Mesenchymal stem cell (in vitro differentiated cells and primary cell): ENCODE measurements at places on chromosomes 7 and 10.
A peak's percentile ranks its signal among the peaks of the same experiment; 100 is the strongest.

DNA sequence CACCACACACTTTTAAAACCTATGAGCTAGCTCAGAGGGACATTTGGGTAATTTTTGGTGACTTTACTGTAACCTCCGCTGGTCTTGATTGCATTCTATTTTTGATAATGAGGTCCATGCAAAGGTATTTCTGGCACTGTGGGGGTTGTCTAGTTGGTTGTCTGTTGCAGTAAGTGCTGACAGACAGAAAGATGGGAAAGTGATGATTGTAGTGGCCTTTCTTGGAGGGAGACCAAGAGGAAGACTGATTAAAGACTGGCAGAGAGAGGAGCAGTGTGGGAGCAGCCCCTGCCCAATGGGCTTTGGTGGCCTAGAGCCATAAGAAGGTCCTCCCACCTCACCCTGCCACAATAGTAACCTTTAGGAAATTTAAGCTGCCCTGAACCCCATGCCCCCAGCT is 173.4 kb upstream of the CTBP2 start:
- DNase-seq, result no peak

- peak; percentile 77 for DNase-seq
Measured at GRCh38 chr7:22110227-22110839, 164.6 kb upstream of the CDCA7L start.

DNA sequence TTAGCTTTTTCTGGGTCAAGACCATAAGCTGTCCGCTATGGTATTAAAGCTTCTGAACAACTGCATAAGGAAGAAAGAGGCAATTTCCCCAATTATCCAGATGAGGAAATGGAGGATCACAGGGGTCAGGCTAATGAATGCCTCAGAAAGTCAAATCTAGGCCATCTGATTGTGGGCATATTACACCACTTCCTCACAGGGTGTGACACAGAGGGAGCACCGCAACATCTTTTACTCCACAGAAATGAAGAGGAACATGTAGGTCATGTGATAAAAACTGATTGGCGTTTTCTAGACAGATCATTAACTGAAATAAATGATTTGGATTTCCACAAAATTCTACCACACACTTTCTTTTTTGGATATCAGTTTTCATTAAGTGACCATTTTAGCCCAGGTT is 384.4 kb downstream of the PARD3 start:
- DNase-seq, result no peak

DNA sequence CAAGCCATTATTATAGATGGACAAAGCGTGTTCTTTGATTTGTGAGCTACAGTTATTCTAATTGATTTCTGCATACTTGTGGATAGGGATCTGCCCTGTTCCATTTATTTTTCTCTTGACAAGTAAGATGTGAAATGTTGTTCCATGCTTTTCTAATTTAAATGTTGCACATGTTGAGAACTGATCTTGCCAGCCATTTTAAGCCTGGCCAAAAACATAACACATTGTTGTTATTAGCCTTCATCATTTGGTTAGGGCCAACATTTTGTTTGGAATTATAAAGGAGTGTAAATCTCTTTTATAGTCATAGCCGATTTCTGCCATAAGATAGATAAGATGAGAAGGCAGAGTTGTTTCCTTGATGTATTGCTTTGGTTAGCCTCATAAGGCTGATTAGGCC is 117.0 kb downstream of the WNT2 start:
- no peak for DNase-seq

GRCh38 chr7:56063500-56063881 is 595 bp upstream of the SUMF2 start:
- no peak for DNase-seq
